ENCODE measurements at places on chromosomes 16 and 17. TPM values are rescaled to one million over a fixed set of nuclear protein-coding genes. Genes with fewer than 3 reads are reported as not detected.

DNA sequence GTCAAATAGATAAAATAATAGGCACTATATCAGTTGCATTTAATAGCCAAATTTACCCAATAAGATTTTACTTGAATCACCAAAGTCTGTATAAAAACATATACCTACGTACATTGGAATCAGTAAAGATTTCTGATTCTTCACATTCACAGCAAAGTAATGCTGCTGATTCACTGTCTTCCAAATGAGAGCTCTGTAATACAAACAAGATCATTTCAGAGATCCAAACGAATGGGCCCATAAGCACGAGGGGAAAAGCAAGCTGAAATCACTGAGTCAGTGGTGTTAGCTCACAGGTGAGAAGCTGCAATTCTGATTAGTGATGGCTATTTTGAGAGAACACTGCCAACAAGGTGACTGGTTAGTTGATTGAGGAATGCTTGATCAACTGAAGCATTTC is 81.3 kb downstream of the SSH2 start:
- DNase-seq, result no peak

- no peak for DNase-seq
Observed at GRCh38 chr16:54275956-54276355, 10.6 kb downstream of the IRX3 start.

Gene CBFA2T3
- total RNA-seq, result 0.14 TPM

Gene HOXB5
- total RNA-seq, result 0.17 TPM

Gene MT4
- not detected for total RNA-seq

Gene NPIPB2
- total RNA-seq, result 1.0 TPM

Gene ZNF624
- 3.9 TPM for total RNA-seq

All from dermis blood vessel endothelial cell (primary cell).